WTC11 (cell line): ENCODE measurements at places on chromosomes 3 and 15.

DNA sequence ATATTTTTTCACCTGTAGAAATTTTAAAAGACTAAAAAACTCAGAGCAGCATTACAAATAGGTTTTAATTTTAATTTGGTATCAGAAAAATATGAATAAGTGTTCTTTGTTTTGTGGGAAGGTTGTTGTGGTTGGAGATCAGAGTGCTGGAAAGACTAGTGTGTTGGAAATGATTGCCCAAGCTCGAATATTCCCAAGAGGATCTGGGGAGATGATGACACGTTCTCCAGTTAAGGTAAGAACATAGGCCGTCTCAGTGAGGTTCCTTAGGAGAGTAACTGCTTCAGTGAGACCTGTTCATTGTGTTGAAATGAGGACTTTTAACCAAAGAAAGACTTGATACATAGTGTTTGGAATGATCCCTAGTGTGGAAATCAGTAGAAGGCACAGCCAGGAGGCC is 44.8 kb downstream of the OPA1 start:
- DNase-seq: no peak

DNA sequence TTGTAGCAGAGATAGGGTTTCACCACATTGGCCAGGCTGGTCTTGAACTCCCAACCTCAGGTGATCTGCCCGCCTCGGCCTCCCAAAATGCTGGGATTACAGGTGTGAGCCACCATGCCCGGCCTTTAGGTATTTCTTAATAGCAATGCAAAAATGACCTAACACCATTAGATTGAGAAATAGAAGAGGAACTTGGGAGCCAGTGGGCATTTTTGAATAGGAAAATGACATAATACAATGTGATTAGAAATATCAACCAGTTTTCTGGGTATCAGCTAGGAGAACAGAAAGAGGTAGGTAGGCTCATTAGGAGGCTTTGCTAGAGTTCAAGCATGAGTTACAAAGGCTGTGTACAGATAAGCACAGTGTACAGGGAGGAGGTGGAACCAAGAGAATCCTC is 101.8 kb upstream of the TBC1D5 start:
- DNase-seq: no peak

GRCh38 chr3:43207628-43208085 is 78.7 kb upstream of the SNRK start:
- no peak for DNase-seq

DNA sequence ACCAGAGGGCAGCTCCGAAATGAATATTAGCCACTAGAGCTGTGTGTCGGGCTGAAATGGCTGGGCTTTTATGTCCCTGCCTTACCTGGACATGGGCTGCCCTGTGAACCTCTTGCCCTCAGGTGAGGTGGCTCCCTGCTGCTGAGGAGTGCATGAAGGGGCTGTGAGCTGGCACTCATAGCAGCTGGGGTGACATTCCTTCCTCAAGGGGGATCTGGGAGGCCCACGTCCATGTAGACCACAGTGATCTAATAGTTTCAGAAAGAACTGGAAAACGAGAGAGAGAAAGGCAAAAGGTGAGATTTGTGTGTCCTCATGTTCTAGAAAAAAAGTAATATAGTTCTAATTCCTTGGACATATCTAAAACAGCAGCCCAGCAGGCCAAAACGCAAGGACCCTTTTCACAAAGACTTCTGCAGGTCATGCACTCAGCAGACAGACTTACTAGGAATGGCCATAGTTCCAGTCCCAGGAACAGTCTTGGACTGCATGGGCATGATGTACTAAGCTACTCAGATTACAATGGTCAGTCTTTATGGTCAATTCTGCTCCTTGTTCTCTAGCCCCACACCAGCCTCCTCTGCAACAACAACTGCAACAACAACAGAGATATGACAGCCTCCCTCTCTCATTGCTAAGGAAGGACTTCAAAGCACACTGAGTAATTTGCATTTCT is 10.8 kb upstream of the SLC24A5 start:
- DNase-seq: peak; percentile 35

DNA sequence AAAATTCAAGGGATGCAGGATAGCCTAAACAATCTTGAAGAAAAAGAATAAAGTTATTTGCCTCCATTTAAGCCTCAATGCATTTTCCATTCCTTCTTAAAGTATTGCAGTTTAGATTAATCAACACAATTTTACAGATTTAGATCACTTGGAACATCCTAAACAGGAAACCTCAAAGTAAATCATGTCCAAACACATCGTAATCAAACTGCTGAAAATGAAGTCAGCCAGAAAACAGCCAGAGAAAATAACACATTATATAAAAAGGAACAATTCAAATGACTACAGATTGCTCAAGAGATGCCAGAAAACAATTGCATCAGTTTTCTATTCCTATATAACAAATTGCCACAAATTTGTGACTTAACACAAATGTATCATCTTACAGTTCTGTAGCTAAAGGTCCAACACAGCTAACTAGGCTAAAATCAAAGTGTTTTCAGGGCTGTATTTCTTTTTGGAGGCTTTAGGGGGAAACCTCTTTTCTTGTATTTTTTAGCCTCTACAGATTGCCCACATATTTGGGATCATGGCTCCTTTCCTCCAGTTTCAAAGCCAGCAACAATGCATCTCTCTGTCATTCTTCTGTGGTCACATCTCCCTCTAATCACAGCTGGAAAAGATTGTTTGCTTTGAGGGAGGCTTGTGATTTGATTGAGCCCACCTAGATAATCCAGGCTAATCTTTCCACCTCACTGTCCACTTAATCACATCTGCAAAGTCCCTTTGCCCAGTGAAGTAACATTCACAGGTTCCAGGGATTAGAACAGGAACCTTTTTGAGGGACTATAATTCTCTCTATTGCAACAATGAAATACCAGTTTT is 543.3 kb upstream of the UBE2E2 start:
- DNase-seq: no peak

- no peak for DNase-seq
Observed at GRCh38 chr15:26739791-26740190, 33.1 kb downstream of the GABRB3 start.

- no peak for DNase-seq
Observed at GRCh38 chr3:57832900-57833313, 76.8 kb downstream of the SLMAP start.

DNA sequence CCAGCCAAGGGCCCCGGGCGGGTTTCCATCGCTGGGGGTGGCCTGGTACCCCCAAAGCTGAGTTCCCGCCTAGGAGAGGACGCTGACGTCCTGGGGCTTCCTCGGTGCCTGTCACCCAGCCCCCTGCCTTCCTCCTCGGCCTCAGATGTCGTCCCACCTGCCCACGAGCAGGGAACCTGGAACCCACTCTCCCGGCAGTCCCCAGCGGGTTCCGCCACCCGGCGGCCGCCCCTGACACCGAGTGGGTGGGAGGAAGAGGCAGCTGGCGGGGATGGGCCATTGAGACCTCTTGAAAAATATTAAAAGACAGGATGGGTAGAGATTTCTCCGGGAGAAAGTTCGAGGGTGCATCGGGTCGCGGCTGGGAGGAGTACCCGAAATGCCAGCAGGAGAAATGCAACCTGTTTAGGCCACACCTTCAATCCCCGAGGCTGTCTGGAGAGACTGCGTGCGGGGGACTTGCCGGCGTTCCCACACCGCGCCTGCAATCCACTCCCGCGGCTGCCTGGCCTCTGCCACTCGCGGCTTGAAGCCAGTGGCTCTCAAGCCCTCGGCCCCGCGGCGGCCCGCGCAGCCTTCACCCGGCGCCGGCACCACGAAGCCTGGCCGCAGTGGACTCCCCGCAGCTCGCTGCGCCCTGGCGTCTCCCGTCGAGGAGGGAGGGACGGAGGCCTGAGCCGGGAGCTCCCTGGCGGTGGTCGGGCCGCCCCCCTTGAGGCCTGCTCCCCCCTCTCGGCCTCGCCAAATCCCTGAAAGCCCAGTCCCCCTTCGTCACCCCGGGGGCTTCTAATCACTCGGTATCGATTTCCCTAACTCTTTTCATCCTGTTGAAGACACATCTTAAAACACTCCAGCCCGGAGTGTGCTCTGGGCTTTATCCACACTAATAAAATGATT is 8.6 kb upstream of the NR2F2 start:
- peak; percentile 39 for DNase-seq

GRCh38 chr3:37588758-37589157 is 272.9 kb upstream of the CTDSPL start:
- DNase-seq: no peak
